Immature natural killer cell (primary cell): ENCODE measurements at places on chromosomes 4 and X. TPM values are rescaled to one million over a fixed set of nuclear protein-coding genes. Genes with fewer than 3 reads are reported as not detected.

Gene CFP
- 13.3 TPM for polyA plus RNA-seq

Gene HGFAC
- polyA plus RNA-seq: not detected

- no peak overlapping the region for H3K4me3 ChIP-seq
- no peak for DNase-seq
- no peaks in the 10 kb centered on the region for H3K4me1 ChIP-seq
- no peaks in the 10 kb centered on the region for H3K27me3 ChIP-seq
- no peak overlapping the region for H3K27ac ChIP-seq
- no peaks in the 10 kb centered on the region for H3K36me3 ChIP-seq
Observed at GRCh38 chr4:17562157-17562556, 14.8 kb upstream of the LAP3 start.

- DNase-seq: no peak
- no peak overlapping the region for H3K4me3 ChIP-seq
- H3K27me3 ChIP-seq: no peaks in the 10 kb centered on the region
- no peak overlapping the region for H3K27ac ChIP-seq
- no peaks in the 10 kb centered on the region for H3K4me1 ChIP-seq
Observed at GRCh38 chrX:12058087-12058486, 80.2 kb upstream of the FRMPD4 start.

GRCh38 chrX:56790778-56791177, 61.7 kb downstream of the NBDY start:
- peaks cover 17% of the 10 kb centered on the region for H3K4me1 ChIP-seq
- H3K36me3 ChIP-seq: no peaks in the 10 kb centered on the region
- H3K4me3 ChIP-seq: no peak overlapping the region
- DNase-seq: no peak

- no peak for DNase-seq
- H3K4me1 ChIP-seq: no peaks in the 10 kb centered on the region
- peaks cover 9% of the 10 kb centered on the region for H3K27me3 ChIP-seq
Observed at GRCh38 chr4:5734853-5735252, 23.9 kb downstream of the EVC start.

- no peaks in the 10 kb centered on the region for H3K4me1 ChIP-seq
- DNase-seq: no peak
- peaks cover 2% of the 10 kb centered on the region for H3K27me3 ChIP-seq
- no peak overlapping the region for H3K27ac ChIP-seq
Observed at GRCh38 chrX:24846550-24847150, 152.9 kb downstream of the POLA1 start.
